Liver (tissue), 10 donors: ENCODE measurements at places on chromosomes 13 and 19. TPM values are rescaled to one million over a fixed set of nuclear protein-coding genes. Genes with fewer than 3 reads are reported as not detected.

KRI1 gene
- total RNA-seq, result 14.1 TPM

GRCh38 chr13:103487841-103488240 lies 421.6 kb upstream of the SLC10A2 start:
- H3K4me1 ChIP-seq, result no peaks in the 10 kb centered on the region
- H3K27ac ChIP-seq, result no peak overlapping the region
- DNase-seq, result no peak

DNA sequence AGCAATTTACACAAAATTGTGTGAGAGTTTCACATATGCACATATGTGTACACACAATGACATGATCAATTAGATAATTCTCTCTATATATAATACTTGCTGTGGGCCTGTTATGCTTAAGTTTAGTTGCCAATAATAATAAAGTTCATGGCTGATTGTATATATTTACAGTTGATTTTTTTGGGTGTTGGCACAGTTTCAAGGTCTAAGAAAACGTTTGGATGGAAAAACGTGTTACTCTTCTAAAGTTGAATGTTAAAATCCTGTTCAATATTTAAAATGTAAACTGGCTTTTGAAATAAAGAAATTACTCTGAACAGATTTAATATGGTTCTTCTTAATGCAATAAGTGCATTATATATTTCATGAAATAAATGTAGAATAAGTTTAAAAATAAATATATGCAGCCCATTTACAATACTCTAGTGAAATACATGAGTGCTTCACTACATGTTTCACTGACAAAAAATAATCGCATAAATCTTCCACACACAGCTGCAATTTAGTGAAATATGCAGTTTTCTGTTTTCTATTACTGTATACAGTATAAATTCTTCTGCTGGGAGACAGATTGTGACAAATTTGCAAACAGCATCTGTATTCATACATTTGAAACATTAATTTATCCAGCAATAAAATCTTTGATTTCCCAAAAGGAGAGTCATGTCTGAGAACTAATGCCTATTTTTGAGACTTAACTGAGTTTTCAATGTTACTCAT lies 586.9 kb upstream of the KLHL1 start:
- no peaks in the 10 kb centered on the region for H3K4me1 ChIP-seq
- DNase-seq, result no peak
- H3K36me3 ChIP-seq, result no peaks in the 10 kb centered on the region

GRCh38 chr19:55676889-55677505 lies 2.0 kb downstream of the EPN1 start:
- H3K4me1 ChIP-seq, result peaks cover 74% of the 10 kb centered on the region
- H3K36me3 ChIP-seq, result peaks cover 31% of the 10 kb centered on the region
- H3K27ac ChIP-seq, result peak overlapping the region; percentile 80
- DNase-seq, result no peak

LRRC25 gene
- 13.4 TPM for total RNA-seq

DNA sequence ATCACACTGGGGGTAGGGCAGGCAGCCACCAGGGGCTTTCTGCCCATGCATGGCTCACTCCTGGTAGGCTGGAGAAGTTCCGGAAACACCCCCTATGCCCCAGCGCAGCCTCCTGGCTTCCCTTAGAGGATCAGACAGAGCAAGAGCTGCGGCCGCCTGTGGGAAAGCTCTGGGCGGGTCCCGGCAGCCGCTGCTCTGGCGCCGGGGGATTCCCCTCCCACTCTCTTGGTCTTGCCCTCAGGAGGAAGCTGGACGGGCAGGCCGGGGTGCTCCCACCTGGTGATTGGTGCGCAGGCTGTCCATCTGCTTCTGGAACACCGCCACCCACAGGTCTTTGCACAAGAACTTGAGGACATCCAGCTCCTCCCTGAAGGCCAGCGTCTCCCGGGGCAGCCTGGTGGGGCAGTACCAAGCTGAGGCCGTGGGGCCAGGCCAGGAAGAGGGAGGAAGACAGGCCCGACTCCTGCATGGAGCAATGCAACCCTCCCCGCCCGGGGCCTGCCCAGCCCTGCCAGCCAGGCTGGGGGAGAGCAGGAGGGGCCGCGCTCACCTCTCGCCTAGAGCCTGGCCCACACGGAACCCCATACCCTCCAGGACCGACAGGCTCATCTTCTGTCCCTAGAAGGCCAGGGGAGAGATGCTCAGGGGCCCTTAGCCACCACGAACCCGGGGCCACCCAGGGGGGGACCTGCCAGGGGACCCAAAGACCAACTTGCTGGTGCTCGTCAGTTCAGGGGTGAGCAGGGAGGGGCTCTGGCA lies 4.0 kb upstream of the NKPD1 start:
- no peak overlapping the region for H3K27ac ChIP-seq
- H3K4me3 ChIP-seq, result no peak overlapping the region
- no peaks in the 10 kb centered on the region for H3K36me3 ChIP-seq
- DNase-seq, result no peak

- peak overlapping the region; percentile 70 for H3K27ac ChIP-seq
- H3K27me3 ChIP-seq, result no peaks in the 10 kb centered on the region
- DNase-seq, result no peak
- peak overlapping the region; percentile 99 for H3K4me3 ChIP-seq
- H3K4me1 ChIP-seq, result peaks cover 40% of the 10 kb centered on the region
Measured at GRCh38 chr19:16626796-16627192, 1.2 kb downstream of the MED26 start.

CASP14 gene
- total RNA-seq, result not detected

WDR87 gene
- not detected for total RNA-seq

DNA sequence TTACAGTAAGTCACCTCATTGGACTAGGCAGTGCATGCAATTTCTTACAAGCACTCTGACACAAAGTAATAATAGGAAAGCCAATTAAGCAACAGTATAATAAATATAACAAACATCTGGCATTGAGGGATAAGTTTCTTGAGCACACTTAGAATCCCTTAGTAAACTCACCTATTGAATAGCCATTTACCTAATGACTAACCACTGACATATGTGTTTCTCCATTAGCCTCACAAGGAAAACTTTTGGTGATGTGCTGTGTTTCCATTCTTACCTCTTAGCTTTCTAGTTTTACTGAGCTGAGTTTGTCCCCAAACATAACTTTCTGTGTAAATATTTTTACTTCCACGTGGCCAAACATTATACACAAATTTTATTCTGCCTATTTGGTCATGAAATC lies 47.4 kb upstream of the PCDH9 start:
- H3K4me1 ChIP-seq, result no peaks in the 10 kb centered on the region
- no peak overlapping the region for H3K4me3 ChIP-seq
- H3K36me3 ChIP-seq, result no peaks in the 10 kb centered on the region
- H3K27ac ChIP-seq, result no peak overlapping the region

GRCh38 chr19:29583196-29583999 lies 22.7 kb upstream of the POP4 start:
- no peak overlapping the region for H3K27ac ChIP-seq
- no peaks in the 10 kb centered on the region for H3K4me1 ChIP-seq
- no peaks in the 10 kb centered on the region for H3K36me3 ChIP-seq
- no peaks in the 10 kb centered on the region for H3K27me3 ChIP-seq

DNA sequence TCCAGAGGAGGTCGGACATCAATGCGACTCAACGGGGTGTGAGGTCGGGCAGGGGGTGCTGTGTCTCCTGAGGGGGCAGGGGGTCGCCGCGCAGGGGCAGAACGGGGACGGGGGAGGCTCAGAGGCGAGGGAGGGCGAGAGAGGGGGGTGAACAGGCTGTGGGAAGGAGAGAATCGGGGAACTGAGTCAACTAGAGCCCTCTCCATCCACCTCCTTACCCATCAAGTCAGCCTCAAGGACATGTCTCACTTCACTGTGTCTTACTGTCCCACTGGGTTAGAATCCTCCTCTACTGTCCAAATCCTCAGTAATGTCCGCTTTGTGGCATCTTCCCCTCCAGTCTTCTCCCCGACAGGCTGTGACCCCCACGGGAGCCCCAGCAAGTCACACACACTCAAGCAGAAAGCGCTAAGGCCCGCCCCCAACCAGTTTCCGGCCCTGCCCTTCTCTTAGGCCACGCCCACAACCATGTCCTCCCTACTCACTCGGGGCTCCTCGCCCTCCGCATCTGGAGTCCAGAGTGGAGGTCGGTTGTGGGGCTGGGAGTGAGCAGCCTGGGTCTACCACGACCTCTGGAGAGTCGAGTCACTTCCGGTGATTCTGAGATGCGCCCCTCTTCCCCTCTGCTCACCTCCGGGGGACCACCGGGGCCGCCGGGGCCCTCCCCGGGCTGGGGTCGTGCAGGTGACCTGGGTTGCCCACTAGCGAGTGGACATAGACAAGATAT lies 9.3 kb downstream of the PLEKHA4 start:
- H3K27ac ChIP-seq, result no peak overlapping the region
- DNase-seq, result peak; percentile 82
- H3K4me1 ChIP-seq, result no peaks in the 10 kb centered on the region

TNFSF9 gene
- not detected for total RNA-seq

ADGRE3 gene
- total RNA-seq, result 0.28 TPM

SOX1 gene
- total RNA-seq, result not detected

DNA sequence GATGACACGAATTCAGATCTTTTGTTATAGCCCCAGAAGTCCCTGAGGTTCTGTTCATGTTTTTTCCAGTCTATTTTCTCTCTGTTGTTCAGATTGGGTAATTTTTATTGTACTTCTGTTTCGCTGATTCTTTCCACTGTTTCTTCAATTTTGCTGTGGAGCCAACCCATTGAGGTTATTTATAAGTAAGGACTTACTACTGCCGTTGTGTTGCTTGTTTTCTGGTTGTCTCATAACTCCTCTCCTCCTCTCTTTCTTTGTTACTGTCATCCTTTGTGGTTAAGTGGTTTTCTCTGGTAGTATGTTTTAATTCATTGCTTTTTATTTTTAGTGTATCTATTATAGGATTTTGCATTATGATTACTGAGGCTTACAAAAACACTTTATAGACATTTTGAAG lies 48.7 kb upstream of the GAS6 start:
- H3K27ac ChIP-seq, result no peak overlapping the region
- no peak for DNase-seq
- no peak overlapping the region for H3K4me3 ChIP-seq

SHISA2 gene
- total RNA-seq, result under 0.01 TPM
